WERI-Rb-1 (cell line): ENCODE measurements at places on chromosomes 12 and 14.

- DNase-seq: peak; percentile 92
Measured at GRCh38 chr12:49580572-49581535, 12.9 kb upstream of the MCRS1 start.

GRCh38 chr14:99241325-99242010, 30.5 kb downstream of the BCL11B start:
- no peak for DNase-seq

DNA sequence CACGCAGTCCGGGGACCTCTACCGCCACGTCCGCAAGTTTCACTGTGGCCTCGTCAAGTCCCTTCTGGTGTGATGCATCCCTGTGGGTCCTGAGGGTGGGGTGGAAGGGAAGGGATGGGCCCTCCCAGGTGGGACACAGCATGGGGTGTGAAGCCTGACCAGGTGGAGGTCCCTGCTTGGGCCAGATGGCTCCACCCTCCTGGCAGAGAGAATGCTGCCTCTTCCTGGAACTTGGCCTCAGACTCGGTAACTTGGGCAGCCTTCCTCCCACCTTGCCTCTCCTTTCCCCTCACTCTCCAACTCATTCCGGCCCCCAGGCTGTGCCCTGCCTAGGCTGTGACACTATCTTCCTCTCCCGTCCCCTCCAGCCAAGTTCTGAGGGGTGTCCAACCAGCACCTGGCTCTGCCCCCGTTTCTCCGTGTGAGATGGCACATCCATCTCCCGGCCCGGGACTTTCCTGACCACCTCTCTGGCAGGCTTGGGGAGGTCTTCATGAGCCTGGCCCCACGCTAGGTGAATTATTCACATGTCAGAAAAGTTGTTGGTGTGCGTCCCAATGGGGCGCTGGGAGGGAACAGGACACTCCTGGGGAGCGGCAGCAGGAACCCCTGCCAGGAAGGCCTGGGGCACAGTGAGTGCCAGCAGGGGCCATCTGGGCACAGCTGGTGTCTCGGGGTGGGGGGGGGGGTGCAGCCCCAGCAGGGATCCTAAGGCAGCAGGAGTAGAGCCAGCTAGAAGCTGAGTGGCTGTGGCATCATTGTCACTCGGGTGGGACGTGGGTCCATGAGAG, 1.7 kb downstream of the ZBTB42 start:
- DNase-seq: no peak

- DNase-seq: no peak
Measured at GRCh38 chr12:82329508-82329907, 28.7 kb downstream of the CCDC59 start.

- no peak for DNase-seq
Measured at GRCh38 chr12:48982397-48983080, 4.4 kb downstream of the WNT1 start.

DNA sequence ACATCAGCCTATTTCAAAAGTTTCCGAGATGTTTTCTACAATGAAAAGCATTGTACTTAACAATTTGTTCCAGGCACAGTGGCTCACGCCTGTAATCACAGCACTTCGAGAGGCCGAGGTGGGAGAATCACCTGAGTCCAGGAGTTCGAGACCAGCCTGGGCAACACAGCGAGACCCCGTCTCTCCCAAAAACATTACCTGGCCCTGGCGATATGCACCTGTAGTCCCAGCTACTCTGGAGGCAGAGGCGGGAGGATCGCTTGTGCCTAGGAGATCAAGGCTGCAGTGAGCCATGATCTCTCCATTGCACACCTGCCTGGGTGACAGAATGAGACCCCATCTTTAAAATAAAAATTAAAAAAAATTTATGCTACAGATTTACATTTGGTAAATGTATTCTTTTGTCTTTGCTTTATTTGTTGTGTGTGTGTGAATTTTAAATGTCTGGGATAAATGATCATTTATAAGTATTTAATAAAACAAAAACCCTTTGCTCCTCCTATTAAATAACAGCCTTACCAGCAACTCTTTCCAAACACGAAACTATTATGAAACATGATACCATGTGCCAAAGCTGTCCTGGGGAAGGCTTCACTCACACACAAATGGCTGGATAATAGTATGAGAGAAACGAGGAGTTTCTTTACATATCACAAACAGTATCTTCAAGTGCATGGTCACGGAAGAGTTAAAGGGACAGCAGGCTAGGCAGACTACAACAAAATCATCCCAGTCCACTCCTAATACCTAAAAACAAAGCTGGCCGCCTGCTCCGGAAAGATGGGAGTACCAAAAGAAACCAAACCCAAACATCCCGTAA, 1.1 kb downstream of the ATXN3 start:
- DNase-seq: no peak
